ENCODE measurements at places on chromosomes 7 and 10.
A peak's percentile ranks its signal among the peaks of the same experiment; 100 is the strongest.

DNA sequence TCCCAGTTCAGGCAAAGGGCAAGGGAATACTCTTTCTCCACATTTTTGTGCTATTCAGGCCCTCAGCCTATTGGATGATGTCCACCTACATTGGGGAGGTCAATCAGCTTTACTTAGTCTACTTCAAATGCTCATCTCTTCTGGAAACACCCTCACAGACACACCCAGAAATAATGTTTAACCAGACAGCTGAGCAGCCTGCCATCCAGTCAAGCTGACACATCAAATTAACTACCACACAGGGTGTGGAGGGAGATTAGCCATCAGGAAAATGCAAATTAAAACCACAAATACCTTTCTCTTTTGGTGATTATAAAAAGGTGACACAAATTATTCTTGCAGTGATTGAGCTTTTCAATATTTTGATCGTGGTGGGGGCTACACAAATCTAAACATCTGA is 74.7 kb upstream of the FZD8 start:
- H3K36me3 ChIP-seq: no peaks in the 10 kb centered on the region
- no peak overlapping the region for H3K4me3 ChIP-seq
- H3K27ac ChIP-seq: no peak overlapping the region
- H3K4me1 ChIP-seq: no peaks in the 10 kb centered on the region

GRCh38 chr7:2687338-2687869 is 598 bp upstream of the AMZ1 start:
- peaks cover 10% of the 10 kb centered on the region for H3K4me1 ChIP-seq
- no peak for DNase-seq
- no peak overlapping the region for H3K4me3 ChIP-seq
- peaks cover 58% of the 10 kb centered on the region for H3K27me3 ChIP-seq
- no peak overlapping the region for H3K27ac ChIP-seq

DNA sequence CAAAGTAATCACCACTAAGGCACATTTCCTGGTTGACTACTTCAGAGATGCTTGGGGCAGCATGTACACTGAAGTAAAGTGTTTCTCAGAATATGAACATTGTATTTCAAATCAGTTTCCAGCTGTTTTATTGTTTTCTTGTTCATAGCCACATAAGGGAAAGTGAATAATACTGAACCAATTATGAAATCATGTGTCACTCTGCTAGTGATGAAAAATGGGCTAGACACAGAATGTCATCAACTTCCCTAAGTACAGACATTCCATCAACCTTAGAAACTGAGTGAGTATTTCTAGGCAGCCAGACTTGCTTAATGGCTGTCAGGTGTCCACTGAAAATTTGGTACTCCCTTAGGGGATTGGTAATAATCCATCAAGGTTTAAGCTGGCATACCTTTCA is 603.5 kb downstream of the ARL4A start:
- H3K27me3 ChIP-seq: peaks cover 2% of the 10 kb centered on the region
- no peaks in the 10 kb centered on the region for H3K4me1 ChIP-seq
- no peaks in the 10 kb centered on the region for H3K36me3 ChIP-seq

DNA sequence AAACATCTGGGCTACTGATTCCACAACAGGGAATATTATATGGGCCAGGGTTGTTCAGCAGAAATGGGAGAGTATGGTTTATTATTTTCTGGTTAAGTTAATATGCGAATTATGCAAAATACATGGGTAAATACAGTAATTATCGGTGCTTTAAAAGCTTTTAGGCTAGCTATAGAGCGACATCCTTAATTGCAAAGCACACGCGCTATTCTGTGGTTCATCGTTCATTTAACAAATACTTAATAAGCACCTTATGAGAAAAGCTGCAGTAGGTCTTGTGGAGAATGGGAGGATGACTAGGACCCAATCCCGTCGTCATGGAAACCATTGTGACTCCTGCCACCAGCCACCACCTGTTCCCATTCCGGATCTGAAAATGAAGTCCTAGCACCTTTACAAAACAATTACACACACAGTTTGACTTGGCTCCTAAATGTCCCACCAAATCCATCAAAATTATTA is 623 bp upstream of the CEP41 start:
- no peaks in the 10 kb centered on the region for H3K27me3 ChIP-seq
- peak overlapping the region; percentile 99 for H3K4me3 ChIP-seq
- H3K4me1 ChIP-seq: peaks cover 57% of the 10 kb centered on the region

GRCh38 chr10:5895804-5896203 is 5.8 kb downstream of the FBH1 start:
- H3K36me3 ChIP-seq: peaks cover 78% of the 10 kb centered on the region
- DNase-seq: no peak
- H3K27me3 ChIP-seq: no peaks in the 10 kb centered on the region

DNA sequence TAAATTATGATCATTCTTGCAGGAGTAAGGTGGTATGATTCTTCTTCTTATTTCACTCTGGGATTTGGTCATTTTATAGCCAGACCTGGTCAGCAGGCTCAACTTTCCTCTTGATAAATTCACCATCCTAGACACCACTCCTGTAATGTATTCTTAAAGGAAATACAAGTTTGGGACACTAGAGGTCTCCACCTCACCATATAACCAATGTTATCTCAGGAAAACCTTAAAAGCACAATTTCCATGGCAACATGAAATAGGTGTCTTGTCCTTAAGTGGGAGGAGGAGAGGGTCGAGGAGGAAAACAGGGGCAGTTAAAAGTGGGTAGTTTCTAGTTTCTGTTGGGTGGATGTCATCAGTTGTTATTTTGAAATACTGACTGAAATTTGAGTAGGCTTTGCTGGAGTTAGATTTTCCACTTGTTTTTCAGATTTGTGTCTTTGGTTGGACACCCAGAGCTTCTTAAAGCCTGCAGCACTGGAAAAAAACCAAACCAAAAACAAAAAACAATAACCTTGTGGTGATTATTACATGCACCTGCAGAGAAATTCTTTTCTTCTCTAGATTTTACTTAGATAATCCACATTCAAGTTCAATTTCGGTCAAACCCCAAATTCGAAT is 163.1 kb downstream of the PRKCQ start:
- H3K27me3 ChIP-seq: no peaks in the 10 kb centered on the region
- no peak overlapping the region for H3K27ac ChIP-seq
- no peak overlapping the region for H3K4me3 ChIP-seq
- no peaks in the 10 kb centered on the region for H3K36me3 ChIP-seq
- DNase-seq: no peak
- H3K4me1 ChIP-seq: peaks cover 3% of the 10 kb centered on the region

DNA sequence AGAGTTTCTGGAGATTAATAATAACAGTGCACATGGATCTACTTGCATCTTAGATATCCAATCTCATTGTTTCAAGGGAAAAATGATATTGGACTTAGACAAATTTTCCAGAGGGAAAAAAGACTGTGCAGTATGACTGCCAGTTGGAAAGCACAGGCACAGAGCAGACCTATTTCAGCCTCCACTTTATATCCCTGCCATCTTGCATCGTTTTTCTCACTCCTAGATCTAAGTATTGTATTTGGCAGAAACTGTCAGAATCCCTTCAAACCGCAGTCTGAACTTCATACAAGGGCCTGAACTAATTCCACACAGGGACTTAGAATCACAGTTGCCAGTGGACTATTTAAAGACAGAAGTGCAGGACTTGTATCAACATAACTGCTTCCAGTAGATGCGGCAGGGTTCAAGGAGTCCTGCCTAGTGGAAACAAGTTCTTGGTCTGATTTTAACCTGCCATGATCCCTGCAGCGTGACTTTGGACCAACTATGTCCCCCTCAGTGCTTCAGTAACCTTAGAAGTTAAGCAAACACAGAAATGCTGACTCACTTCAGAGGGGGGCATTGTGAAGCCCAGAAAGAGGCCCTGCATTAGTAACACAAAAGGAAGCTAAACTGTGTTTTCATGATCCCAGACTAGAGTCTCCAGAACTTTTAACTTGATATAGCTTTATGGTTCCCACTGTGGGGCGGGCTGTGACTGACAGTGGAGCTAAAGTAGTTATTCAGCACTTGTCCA is 95.7 kb upstream of the PALS2 start:
- DNase-seq: no peak
- H3K27ac ChIP-seq: no peak overlapping the region

- no peak overlapping the region for H3K4me3 ChIP-seq
- H3K4me1 ChIP-seq: peaks cover 40% of the 10 kb centered on the region
- no peaks in the 10 kb centered on the region for H3K27me3 ChIP-seq
- no peak for DNase-seq
- peak overlapping the region; percentile 63 for H3K27ac ChIP-seq
Observed at GRCh38 chr10:73992899-73993788, 4.8 kb upstream of the VCL start.

- H3K4me1 ChIP-seq: no peaks in the 10 kb centered on the region
- H3K4me3 ChIP-seq: no peak overlapping the region
- H3K36me3 ChIP-seq: peaks cover 12% of the 10 kb centered on the region
Observed at GRCh38 chr10:91452063-91452462, 41.9 kb downstream of the HECTD2 start.

GRCh38 chr7:131038153-131038552 is 289.5 kb upstream of the MKLN1 start:
- DNase-seq: no peak
- H3K27ac ChIP-seq: peak overlapping the region; percentile 73
- H3K27me3 ChIP-seq: no peaks in the 10 kb centered on the region
- H3K4me3 ChIP-seq: no peak overlapping the region
- H3K4me1 ChIP-seq: peaks cover 86% of the 10 kb centered on the region

- no peak for DNase-seq
- no peaks in the 10 kb centered on the region for H3K4me1 ChIP-seq
- no peak overlapping the region for H3K27ac ChIP-seq
- H3K27me3 ChIP-seq: peaks cover 36% of the 10 kb centered on the region
- H3K36me3 ChIP-seq: no peaks in the 10 kb centered on the region
Observed at GRCh38 chr10:113446739-113447138, 106.1 kb upstream of the HABP2 start.

- H3K27ac ChIP-seq: no peak overlapping the region
- no peaks in the 10 kb centered on the region for H3K36me3 ChIP-seq
- H3K4me1 ChIP-seq: peaks cover 5% of the 10 kb centered on the region
- no peak overlapping the region for H3K4me3 ChIP-seq
- DNase-seq: no peak
Observed at GRCh38 chr7:69893906-69894305, 295.6 kb downstream of the AUTS2 start.

DNA sequence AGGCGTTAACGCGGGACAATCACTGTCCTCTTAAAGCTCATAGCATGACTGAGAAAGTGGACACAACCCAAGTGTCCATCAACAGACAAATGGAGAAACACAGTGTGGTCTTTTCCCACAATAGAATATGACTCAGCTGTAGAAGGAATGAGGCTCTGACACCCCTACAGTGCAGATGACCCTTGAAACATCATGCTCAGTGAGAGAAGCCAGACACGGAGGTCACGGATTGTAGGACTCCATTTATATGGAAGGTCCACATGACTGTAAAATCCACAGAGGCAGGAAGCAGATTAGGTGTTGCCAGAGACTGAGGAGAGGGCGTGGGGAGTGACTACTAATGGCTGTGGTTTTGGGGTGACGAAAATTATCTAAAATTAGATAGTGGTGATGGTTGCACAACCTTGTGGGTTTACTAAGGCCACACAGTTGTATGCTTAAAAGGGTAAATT is 6.1 kb upstream of the NCAPG2 start:
- no peak overlapping the region for H3K4me3 ChIP-seq
- peaks cover 17% of the 10 kb centered on the region for H3K4me1 ChIP-seq
- no peak overlapping the region for H3K27ac ChIP-seq
- no peak for DNase-seq

DNA sequence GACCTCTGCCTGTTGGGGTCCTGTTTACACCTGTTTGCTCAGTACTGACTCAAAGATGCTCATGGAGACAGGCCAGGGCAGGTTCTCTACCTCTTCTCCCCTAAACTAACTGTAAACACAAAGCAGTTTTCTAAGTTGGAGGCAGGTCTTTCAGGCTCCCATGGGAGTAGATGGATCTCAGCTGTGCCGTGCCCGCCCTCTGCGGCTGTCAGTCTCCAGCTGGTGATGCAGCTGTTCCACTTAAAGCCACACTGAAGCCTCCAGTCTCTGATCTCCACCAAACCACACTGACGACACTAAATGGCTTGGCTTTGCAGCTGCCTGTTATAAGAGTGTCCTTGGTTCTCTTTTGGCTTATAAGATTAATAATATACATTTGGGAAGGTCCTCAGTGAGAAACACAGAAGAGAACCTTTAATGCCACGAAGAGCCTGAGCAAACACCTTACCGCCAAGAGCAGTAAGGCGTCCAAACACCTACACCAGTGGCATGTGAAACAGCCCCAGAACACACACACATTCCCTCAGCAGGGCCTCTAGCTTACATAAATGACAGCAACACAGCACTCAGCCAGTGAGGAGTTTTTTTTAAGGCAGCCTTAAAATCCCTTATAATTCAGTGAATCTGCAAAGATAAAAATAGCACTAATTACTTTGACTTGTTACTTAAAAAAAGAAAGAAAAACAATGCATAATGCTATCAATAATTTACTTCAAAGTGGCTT is 60.4 kb upstream of the KCNIP2 start:
- H3K36me3 ChIP-seq: peaks cover 6% of the 10 kb centered on the region
- no peak for DNase-seq
- H3K27ac ChIP-seq: peak overlapping the region; percentile 45
- no peaks in the 10 kb centered on the region for H3K27me3 ChIP-seq
- peaks cover 29% of the 10 kb centered on the region for H3K4me1 ChIP-seq

DNA sequence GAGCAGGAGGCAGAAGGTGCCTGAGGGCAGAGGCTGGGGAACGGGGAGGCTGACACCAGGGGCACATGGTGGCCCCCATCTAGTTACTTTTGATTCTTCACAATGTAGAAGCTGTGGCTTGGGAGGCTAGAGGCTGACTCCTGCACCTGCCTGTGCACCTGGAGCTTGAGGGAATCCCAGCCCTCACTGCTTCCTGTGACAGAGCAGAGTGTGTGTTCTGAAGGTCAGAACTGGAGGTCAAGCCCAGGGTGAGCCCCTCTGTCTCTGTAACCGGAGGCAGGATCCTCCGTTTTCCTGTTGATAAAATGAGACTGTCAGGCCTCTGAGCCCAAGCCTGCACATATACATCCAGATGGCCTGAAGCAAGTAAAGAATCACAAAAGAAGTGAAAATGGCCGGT is 124.8 kb downstream of the ACTR3B start:
- H3K36me3 ChIP-seq: peaks cover 16% of the 10 kb centered on the region
- no peak overlapping the region for H3K4me3 ChIP-seq
- no peak for DNase-seq
- no peaks in the 10 kb centered on the region for H3K4me1 ChIP-seq

- H3K27me3 ChIP-seq: peaks cover 7% of the 10 kb centered on the region
- DNase-seq: no peak
- no peak overlapping the region for H3K4me3 ChIP-seq
- H3K27ac ChIP-seq: no peak overlapping the region
- H3K36me3 ChIP-seq: no peaks in the 10 kb centered on the region
- no peaks in the 10 kb centered on the region for H3K4me1 ChIP-seq
Observed at GRCh38 chr10:44334091-44334490, 50.8 kb downstream of the CXCL12 start.

DNA sequence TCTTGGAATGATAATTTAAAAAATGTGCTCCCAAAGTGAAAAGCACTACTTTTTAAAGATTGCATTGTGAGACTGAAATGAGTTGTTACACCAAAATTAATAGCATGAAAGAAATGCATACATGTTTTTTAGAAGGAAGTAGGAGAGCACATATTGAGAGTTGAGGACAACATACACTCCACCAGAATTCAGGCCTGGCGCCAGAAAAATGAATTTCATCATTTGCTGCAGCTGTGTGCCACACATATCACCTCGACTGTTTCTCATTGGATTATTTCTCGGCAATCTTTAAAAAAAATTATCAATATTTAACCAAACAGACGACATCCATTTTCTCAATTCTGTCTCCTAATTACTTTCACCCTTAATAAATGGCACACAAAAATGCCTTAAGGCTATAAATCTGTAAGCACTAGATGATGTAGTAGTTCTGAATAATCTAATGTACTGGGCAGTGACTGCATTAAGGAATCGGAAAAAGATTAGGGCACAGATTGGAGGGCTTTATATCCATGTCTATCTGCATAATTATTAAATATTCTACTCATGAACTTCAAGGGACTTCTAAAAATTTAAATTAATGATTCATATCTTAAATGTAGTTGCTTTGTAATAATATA is 590.4 kb downstream of the NXPH1 start:
- H3K27ac ChIP-seq: no peak overlapping the region
- no peaks in the 10 kb centered on the region for H3K27me3 ChIP-seq
- H3K36me3 ChIP-seq: no peaks in the 10 kb centered on the region
- no peak for DNase-seq
